ENCODE measurements at places on chromosomes 6 and 20. TPM values are rescaled to one million over a fixed set of nuclear protein-coding genes. Genes with fewer than 3 reads are reported as not detected.
A peak's percentile ranks its signal among the peaks of the same experiment; 100 is the strongest.

Gene PGC
- 128 TPM for total RNA-seq

DNA sequence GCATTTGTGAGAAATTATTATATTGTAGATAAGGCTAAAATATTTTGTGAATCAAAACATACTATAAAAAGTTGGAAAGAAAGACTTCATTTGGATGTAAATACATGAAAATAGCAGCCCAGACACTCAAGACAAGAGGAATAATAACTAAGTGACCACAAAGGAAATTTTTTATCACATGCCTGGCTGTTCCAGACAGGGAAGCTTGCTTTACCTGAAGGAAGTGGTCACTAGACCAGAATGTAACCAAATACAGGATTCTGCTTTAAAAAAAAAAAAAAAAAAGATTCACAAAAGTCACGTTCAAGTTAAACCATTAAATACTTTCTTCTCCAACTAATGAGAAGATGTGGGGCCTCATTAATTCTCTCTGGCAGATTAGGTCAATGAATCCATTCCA is 9.3 kb upstream of the HLA-DQB2 start:
- no peaks in the 10 kb centered on the region for H3K27me3 ChIP-seq
- no peak overlapping the region for H3K4me3 ChIP-seq

GRCh38 chr6:155013457-155013876 is 18.4 kb downstream of the TIAM2 start:
- no peak for DNase-seq
- H3K36me3 ChIP-seq: no peaks in the 10 kb centered on the region
- H3K27me3 ChIP-seq: no peaks in the 10 kb centered on the region
- H3K4me3 ChIP-seq: no peak overlapping the region

GRCh38 chr20:59333951-59334350 is 33.5 kb downstream of the EDN3 start:
- no peaks in the 10 kb centered on the region for H3K36me3 ChIP-seq
- no peak overlapping the region for H3K4me3 ChIP-seq
- peaks cover 11% of the 10 kb centered on the region for H3K4me1 ChIP-seq
- H3K27ac ChIP-seq: no peak overlapping the region

DNA sequence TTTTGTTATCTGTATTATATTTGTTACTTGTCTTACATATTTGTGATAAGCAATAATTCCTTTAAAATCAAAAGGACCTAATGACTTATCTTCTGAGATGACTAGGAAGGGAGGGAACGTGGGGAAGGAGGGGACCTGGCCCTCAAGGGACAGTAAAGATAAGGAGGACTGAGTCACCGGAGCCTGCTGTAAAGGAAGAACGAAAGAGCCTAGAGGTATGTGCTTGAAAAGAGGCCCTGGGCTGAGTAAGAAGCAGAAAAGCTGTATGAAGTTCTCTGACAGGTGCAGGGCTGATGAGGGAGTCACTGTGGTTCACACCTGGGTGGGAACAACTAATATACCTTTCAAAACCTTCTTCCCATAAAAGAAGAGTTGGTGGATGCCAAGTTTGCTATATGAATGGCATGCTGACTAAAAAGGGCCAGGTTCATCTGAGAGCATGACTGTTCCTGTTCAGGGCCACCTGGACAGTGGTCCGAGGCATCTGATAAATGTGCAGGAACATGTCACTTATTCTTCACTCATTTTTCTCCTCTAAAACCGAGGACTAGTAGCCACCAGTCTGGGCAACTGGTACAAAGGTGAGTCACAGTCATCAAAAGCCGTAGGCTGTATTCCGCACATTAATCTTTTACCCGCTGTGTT is 111.3 kb downstream of the TNFAIP3 start:
- H3K27ac ChIP-seq: peak overlapping the region; percentile 67
- H3K4me1 ChIP-seq: peaks cover 6% of the 10 kb centered on the region
- H3K27me3 ChIP-seq: no peaks in the 10 kb centered on the region

DNA sequence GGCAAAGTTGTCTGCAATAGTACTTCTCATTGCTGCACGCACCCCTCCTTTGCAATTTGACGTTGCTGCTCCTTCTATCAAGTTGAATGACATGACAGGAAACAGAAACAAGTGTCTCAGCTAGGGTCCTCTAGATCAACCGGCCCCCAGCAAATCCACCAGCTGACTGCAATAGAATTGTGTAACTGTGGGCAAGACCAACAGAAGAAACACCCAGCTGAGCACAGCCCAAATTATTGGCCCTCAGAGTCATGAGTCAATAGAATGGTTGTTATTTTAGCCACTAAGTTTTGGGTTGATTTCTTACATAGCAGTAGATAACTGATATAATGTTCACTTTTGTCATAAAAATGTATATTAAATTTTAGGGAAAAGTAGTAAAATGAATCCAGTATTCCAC is 202.7 kb downstream of the MAFB start:
- H3K4me3 ChIP-seq: no peak overlapping the region
- no peaks in the 10 kb centered on the region for H3K36me3 ChIP-seq
- no peaks in the 10 kb centered on the region for H3K4me1 ChIP-seq
- no peaks in the 10 kb centered on the region for H3K27me3 ChIP-seq

DNA sequence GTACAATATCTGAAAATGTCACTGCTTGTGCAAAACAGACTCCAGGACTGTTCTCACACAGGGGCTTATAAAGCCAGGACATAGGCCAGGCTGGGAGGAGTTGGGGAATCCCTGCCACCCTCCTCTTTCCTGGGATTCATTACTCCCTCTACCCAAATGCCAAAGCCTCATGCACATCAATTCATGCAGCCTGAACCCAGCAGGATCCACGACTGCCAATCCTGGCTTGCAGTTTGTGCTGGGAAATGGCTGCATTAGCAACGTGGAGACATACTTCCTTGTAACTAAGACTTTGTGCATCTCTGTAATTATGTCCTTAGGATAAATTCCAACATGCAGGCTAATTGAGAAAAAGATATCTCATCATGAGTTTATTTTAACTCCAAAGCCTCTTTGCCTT is 143.8 kb downstream of the SYCP2 start:
- no peak for DNase-seq
- H3K4me1 ChIP-seq: peaks cover 3% of the 10 kb centered on the region
- no peak overlapping the region for H3K4me3 ChIP-seq
- peaks cover 15% of the 10 kb centered on the region for H3K27me3 ChIP-seq

DNA sequence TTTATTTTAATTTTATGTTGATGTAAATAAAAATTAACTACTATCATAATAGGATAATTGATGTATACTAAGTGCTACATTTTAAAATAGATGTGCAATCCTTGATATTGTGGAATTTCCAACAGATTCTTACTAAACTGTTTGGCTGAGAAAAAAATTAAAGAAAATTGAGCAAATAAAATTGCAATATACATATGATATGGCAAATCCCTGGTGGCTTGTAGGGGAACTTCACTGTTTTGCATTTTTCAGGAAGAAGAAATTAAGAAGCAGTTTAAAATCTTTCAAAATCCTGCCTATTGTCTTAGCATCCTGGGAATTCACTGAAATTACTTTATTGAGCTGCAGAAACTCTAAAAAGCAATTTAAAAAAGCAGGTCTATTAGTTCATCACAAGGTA is 191.4 kb upstream of the ADGRB3 start:
- H3K4me1 ChIP-seq: no peaks in the 10 kb centered on the region
- no peak for DNase-seq
- H3K36me3 ChIP-seq: no peaks in the 10 kb centered on the region
- H3K27ac ChIP-seq: no peak overlapping the region
- H3K27me3 ChIP-seq: no peaks in the 10 kb centered on the region

DNA sequence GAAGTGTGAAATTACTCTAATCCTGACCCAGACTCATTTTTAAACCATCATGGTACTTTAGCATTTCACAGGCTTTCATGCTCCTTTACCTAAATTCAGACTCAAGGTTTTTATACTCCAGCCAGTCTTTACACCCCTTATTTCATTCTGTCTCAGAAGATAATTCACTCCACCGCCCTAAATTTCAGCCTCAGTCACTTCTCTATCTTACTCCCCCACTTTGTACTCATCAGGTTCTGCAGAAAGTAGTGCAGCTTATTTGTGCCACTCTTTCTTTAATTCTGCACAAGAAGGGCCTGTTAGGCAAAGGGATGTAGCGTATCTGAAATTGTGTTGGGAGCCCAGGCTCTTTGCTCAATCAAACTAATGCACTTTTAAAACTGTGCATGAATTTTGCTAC is 205.5 kb downstream of the ARHGAP18 start:
- no peaks in the 10 kb centered on the region for H3K36me3 ChIP-seq
- H3K27ac ChIP-seq: no peak overlapping the region
- H3K27me3 ChIP-seq: no peaks in the 10 kb centered on the region

Gene GPR63
- total RNA-seq: 6.9 TPM

Gene VSX1
- total RNA-seq: not detected

Gene BPIFB4
- total RNA-seq: not detected

DNA sequence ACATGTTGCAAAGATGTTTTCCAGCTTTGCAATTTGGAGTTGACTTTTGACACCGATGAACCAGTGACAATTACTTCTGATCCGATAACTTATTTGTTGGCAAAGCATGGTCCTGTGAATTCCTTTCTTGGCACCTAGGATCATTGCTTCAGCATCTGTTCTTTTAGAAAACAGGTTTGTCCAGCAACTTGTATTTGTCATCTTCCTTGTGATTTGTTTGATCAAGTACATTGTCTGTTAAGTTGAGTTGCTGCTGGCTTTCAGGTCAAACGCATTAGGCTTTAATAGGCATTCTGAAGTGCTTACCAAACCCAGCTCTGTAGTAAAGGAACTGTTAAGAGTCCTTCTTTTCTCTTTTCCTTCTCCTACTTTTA is 192.4 kb upstream of the ZNF217 start:
- no peaks in the 10 kb centered on the region for H3K36me3 ChIP-seq
- no peaks in the 10 kb centered on the region for H3K27me3 ChIP-seq
- peaks cover 20% of the 10 kb centered on the region for H3K4me1 ChIP-seq
- H3K4me3 ChIP-seq: no peak overlapping the region

DNA sequence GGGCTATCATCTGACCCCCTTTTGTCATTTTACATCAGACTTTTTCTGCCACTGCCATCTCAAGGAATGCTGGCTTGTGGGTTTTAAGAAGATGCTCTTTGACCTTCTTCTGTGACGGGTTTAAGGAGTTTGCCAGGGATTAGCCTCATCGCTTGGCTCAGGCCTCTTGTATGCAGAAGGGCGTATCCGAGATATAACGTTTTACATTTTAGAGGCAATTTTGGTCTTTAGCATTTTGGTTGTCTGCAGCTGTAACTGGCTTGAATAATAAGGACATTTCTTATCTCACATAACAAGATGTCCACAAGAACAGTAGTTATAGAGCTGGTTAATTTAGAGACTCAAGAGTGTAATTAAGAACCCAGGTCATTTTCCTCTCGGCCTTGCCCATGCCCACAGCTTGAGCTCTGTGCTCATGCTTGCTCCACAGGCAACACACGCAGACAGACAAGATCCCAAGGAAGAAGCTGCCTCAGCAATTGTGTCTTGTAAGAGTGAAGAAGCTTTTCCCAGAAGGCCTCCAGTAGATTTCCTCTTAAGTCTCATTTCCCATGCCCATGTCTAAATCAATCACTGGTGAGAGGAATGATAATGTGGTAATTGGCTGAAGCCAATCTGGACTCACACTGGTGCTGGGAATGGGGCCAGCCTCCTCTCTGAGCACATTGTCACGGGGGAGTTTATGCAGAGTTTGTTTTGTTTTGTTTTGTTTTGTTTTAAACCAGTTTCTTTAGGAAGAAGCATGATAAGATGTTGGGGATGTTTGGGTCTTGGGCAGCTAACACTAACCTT is 36.8 kb downstream of the PTCHD4 start:
- H3K36me3 ChIP-seq: no peaks in the 10 kb centered on the region
- H3K4me3 ChIP-seq: no peak overlapping the region
- peaks cover 5% of the 10 kb centered on the region for H3K4me1 ChIP-seq
- DNase-seq: no peak

- DNase-seq: peak; percentile 14
- H3K4me3 ChIP-seq: no peak overlapping the region
- H3K27me3 ChIP-seq: no peaks in the 10 kb centered on the region
Observed at GRCh38 chr6:112203577-112204349, 50.6 kb downstream of the LAMA4 start.

DNA sequence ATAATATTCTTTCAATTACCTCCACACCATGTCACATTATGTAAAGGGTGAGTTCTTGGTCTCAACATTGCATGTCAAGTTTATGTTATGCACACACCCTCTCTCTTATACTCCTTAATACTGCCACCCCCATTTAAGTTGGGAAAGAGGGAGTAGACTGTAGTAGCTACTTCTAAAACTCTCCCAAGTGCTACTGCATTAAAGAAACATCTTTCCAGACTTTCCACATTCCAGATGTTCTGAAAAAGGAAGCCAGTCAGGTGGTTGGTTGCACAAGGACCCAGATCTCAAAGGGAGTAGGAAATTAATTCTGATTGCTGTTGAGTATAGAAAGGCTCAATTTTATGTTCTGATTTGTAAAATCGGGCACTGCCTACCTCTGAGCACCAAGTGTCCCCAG is 419.5 kb downstream of the CD83 start:
- no peaks in the 10 kb centered on the region for H3K36me3 ChIP-seq
- no peak overlapping the region for H3K4me3 ChIP-seq
- H3K4me1 ChIP-seq: no peaks in the 10 kb centered on the region
- DNase-seq: no peak
